Stimulated activated CD8-positive, alpha-beta memory T cell treated with anti-CD3 and anti-CD28 coated beads, Interleukin-4, amount 100 ng/mL, for 4 hours (primary cell): ENCODE measurements at places on chromosomes 4 and X.

GRCh38 chr4:95256108-95256835 is 292.5 kb downstream of the UNC5C start:
- DNase-seq, result no peak

- no peak for DNase-seq
Observed at GRCh38 chr4:102678107-102678506, 82.7 kb downstream of the MANBA start.

DNA sequence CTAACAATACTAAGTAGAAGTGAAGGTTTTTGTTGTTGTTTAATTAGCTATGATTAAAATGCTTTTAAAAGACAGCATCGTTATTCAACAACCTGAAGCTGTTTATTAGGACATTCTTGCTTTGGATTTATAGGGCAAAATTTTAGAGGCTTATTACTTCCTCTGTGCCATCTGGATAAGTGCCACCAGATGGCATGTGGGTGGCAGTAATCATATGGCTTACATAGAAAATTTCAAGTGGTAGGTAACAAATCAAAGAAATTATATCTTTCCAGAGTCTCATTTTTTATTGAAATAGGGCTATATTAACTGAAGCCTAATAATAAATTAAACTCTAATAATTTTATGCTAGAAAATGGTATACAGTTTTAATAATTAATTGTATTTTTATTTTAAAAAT is 83.3 kb upstream of the HTR2C start:
- no peak for DNase-seq

DNA sequence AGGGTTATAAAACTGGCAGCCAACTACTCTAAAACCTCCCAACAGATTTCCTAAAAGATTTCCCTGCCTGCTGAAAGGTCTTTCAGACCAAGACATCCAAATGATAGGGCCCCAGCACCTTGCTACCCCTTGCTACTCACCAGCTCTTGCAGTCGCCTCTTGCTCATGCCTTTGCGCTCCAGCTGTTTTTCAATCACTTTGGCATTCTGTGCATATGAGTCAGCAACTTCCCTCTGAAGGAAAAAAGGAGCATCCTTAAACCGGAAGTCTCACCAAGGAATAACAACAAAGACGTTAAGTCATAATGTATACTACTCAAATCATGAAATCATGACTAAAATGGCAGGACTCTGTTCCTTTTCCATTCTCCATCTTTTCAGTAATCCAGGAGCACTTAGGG is 24.0 kb downstream of the STEEP1 start:
- DNase-seq, result no peak

DNA sequence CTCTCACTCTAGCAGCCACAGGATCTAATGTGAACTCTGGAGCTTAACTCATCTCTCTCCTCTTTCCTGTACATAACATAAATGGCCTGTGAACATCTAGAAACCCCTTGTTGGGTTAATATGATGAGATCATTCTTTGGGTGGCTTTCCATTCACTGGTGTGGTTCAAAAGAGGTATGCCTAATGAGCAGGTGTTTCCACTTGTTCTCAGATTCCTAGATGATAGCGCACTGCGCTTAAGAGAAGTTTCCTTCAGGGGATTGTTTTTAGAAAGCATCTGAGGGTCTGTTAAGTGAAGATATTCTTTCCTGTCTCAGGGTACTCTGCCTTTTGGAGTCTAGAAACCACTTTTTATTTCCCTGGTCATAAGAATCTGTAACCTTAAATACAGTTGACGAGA is 32.5 kb downstream of the FRMPD4 start:
- no peak for DNase-seq

DNA sequence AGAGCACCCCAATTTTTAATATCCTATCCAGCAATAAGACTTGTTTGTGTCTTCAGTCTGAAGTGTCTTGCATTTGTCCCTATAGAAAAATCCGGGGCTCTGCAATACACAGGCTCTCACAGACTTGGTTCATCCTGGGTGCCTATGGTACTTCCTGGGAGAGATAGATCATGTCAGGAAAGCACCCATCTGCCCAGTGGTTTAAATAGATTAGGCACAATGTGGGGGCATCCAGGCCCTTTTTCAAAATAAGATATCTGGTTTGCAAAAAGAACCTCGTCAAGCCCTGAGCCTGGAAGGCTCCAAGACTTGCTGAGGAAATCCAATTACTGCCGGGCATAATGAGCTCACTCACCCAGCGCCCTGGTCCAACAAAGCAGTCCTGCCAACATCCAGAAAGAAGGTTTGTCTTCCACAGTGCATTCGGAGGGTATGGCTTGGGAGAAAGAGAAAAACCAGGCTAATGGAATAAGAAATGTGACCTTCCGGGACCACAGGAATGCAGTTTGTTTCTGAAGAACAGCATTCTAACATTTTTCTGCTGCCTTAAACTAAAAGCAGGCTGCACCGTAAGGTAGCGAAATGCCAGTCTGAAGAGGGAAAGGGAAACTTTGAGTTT is 11.6 kb downstream of the JAKMIP1 start:
- no peak for DNase-seq

DNA sequence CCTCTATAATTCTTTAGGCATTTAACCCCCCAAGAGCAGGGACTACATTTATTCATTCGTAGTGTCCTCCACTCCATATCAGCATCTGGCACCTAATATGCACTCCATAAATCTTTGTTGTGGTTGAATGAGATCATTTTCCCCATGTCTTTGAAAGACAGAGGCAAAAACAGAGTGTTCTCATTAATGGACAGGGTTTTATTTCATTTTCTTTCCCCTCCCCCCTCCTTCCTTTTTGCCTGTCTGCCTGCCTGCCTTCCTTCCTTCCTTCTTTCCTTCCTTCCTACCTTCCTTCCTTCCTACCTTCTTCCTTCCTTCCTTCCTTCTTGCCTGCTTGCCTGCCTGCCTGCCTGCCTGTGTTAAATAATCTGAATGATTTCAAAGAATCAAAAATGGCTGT is 83.2 kb downstream of the SHROOM3 start:
- no peak for DNase-seq

DNA sequence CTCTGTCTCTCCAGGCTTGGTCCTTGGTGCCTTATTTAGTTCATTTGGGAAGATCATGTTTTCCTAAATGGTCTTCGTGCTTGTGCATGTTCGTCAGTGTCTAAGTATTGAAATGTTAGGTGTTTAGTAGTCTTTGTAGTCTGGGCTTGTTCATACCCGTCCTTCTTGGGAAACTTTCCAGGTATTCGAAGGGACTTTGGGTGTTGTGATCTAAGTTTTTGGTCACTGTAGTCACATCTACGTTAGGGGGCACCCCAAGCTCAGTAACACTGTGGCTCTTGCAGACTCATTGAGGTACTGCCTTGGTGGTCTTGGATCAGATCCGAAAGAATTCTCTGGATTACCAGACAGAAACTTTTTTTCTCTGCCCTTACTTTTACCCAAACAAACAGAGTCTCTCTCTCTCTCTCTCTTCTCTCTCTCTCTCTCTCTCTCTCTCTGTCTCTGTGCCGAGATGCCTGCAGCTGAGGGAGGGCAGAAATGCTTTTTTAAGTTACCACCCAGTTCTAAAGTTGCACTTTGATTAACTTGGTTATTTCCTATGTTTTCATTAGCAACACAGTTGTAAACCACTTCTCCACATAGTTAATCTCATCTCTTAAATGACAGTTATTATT is 67.6 kb upstream of the SLC7A3 start:
- DNase-seq, result no peak

DNA sequence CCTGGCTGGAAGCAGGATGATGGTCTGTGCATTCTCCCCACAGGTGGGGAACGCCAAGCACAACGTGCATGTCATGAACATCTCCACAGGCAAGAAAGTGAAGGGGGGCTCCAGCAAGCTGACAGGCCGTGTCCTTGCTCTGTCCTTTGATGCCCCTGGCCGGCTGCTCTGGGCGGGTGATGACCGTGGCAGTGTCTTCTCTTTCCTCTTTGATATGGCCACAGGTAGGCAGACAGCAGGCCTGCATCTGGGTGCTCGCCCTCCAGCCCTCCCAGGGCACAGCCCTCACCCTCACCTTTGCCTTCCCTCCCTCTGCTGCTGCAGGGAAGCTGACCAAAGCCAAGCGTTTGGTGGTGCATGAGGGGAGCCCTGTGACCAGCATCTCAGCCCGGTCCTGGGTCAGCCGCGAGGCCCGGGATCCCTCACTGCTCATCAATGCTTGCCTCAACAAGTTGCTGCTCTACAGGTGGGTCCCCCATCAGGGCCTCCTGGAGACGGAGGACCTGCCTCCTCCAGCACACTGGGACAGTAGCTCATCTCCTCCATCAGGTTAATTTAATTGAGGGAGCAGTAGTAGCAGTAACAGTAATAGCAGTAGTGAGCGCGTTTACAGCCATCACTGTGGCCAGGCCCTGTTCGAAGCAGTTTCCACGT is 4.6 kb downstream of the WDR13 start:
- DNase-seq, result no peak

GRCh38 chrX:31796624-31797023 is 724.8 kb upstream of the FTHL17 start:
- DNase-seq, result no peak

GRCh38 chr4:39083164-39083563 is 21.1 kb downstream of the KLHL5 start:
- DNase-seq, result no peak

- no peak for DNase-seq
Observed at GRCh38 chr4:8761167-8761823, 110.3 kb downstream of the HMX1 start.

DNA sequence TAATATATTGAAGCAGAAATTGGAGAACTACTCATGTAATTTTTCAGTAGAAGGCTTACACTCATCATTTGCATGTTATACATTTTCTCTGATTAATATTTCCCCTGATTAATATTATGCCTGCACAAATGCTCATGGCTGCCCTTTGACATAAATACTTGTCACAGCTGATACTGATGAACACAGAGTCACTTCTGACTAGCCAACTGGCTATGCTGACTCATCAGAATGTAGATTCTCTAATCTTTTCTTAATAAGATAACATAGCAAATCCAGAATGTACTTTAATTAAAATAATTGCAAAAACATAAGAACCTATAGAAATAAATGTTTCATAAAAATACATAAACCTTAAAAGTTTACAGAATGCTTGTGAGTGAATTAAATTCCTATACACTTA is 52.4 kb upstream of the C4orf54 start:
- DNase-seq, result no peak

DNA sequence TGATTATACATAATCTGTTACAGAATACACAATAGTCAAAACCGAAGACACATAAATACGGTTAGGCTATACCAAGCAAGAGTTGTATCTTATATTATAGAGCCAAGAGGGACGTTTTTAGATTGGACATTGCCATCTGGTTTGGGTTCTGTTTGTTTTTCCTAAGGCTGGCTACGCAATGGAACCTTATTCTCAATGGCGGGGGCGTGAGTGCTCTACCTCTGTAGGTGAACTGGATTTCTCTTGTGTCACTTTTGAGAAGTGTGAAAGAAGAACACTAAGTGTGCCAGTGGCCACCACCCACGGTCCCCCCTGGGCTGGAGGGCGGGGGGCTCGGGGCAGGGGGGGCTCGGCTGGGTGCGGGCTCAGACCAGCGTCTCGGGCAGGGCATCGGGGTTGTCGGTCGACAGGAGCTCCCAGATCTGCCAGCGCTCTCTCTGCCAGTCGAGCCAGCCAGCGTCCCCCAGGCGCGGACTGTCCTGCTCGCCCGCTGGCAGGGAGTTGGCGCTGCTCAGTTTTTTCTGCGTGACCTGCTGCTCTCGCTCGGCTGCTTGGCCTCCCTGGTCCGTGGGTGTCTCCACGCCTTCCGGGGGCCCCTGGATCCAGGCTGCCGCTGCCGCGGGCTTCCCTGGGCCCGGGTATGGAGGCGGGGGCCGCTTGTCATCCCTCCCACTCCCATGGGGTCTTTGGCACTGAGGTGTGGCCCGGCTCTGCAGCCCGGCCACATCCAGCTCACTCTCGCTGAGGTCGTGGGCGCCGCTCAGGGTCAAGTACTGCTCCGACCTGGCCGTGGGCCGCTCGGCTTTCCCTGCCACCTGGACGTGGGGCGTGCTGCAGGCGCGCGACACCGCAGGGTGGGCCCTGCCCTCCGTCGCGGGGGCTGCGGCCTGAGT is 27.6 kb downstream of the HCCS start:
- DNase-seq, result no peak

DNA sequence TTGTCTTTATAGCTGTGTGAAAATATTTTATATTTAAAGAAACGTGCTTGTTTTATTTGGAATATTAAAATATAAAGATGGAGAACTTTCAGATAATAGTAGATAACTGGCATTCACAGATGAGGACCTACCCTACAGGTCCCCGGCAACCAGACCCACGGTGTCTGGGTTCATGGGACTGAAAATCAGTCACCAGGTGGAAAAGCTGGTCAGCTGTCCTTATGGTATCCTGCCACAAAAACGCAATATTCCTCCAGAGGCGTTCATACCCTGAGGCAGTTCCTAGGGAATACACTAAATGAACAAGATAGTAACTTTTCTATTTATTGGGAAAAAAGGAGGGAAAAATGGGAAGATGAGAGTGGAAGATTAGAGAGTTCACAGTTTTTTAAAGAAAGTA is 1.2 kb downstream of the TLR6 start:
- no peak for DNase-seq

- no peak for DNase-seq
Observed at GRCh38 chr4:109816894-109817293, 1.3 kb downstream of the GAR1 start.

GRCh38 chr4:169070071-169070894 is 60.2 kb upstream of the CBR4 start:
- DNase-seq, result no peak

- DNase-seq, result no peak
Observed at GRCh38 chrX:22760513-22761057, 239.2 kb upstream of the DDX53 start.

DNA sequence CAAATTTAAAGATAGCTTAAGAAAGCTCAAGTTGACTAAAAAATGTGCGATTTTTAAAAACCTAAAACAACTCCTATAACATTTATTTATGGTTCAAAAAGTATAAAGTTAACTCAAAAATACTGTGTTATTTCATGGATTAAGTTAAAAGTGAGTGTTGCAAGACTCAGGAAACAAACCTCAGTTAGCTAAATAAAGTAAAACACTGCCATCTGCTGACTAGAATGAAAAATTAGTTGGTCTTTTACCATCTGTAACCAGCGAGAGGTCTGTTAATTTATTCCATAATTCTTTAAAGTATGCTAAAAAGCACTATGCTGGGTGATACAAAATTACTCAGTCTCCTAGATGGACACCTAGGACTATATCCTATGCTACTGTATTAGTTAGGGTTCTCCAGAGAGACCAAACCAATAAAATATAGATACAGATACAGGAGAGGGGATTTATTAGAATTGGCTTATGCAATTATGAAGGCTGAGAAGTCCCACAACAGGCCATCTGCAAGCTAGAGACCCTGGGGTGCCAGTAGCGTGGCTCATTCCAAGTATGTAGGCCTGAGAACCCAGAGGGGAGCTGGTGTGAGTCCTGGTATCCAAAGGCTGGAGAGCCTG is 4.9 kb upstream of the WDFY3 start:
- no peak for DNase-seq

GRCh38 chr4:110982486-110982885 is 359.6 kb upstream of the PITX2 start:
- DNase-seq, result no peak
